Frontal cortex (tissue), 4 donors: ENCODE measurements at places on chromosomes 5 and 9. TPM values are rescaled to one million over a fixed set of nuclear protein-coding genes. Genes with fewer than 3 reads are reported as not detected.

DNA sequence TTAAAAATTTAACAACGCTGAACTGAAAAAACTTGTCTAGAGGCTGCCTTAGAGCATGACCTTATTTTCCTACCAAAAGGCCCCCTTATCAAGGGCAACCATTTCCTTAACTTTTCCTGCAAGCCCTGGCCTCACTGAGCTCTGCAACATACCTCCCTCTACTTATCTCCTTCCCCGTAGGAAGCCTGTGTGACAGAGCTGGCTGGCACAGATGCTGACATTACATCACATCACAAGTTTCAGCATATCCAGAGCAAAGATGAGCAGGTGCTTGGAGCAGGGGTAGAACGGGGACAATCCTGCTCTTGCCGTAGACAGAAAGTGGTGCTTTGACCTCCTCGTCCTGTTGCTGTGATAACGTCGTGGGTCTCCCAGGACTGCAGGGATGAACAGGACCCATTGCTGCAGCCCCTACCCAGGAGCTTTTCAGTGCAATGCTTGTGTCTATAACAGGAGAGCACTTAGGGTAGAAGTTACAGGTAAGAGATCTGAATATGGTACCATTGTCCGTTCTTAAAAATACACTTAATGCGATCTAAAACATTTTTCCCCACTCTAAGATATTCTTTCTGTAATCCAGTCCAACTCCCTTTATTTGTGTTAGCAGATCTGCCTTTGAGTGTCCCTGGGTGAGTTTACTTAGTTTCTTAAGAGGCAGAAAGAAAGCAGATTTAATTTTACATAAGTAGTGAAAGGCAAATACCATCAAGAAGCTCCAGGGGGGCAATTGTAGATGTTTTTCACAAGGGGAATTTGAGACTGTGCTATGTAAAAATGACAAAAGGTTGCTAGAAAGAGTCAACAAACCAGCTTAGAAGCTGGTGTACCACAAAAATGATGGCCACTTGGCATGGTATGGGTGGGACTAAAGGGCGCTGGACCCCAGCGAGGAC is 101.9 kb upstream of the EFNA5 start:
- DNase-seq: no peak

GRCh38 chr5:41413074-41413473 is 97.3 kb downstream of the PLCXD3 start:
- no peak for DNase-seq

GRCh38 chr5:114118511-114118910 is 243.4 kb upstream of the KCNN2 start:
- no peak for DNase-seq

- DNase-seq: no peak
Measured at GRCh38 chr5:171432583-171433351, 13.3 kb downstream of the FGF18 start.

- DNase-seq: no peak
Measured at GRCh38 chr5:1278656-1279442, 16.0 kb downstream of the TERT start.

The SLC6A3 gene
- total RNA-seq: not detected

The MEIKIN gene
- not detected for total RNA-seq

The HTR4 gene
- 1.2 TPM for total RNA-seq

The PCDHA12 gene
- 11.0 TPM for total RNA-seq

The GABRP gene
- total RNA-seq: not detected

The PLPP7 gene
- total RNA-seq: 6.1 TPM

The RNF183 gene
- not detected for total RNA-seq
